SJSA1 (cell line): ENCODE measurements at places on chromosomes 7 and 10. TPM values are rescaled to one million over a fixed set of nuclear protein-coding genes. Genes with fewer than 3 reads are reported as not detected.
A peak's percentile ranks its signal among the peaks of the same experiment; 100 is the strongest.

GIMAP5 gene
- not detected in 2 replicates for total RNA-seq

LBX1 gene
- not detected in 2 replicates for total RNA-seq

GRID2IP gene
- total RNA-seq: not detected in 2 replicates

DNA sequence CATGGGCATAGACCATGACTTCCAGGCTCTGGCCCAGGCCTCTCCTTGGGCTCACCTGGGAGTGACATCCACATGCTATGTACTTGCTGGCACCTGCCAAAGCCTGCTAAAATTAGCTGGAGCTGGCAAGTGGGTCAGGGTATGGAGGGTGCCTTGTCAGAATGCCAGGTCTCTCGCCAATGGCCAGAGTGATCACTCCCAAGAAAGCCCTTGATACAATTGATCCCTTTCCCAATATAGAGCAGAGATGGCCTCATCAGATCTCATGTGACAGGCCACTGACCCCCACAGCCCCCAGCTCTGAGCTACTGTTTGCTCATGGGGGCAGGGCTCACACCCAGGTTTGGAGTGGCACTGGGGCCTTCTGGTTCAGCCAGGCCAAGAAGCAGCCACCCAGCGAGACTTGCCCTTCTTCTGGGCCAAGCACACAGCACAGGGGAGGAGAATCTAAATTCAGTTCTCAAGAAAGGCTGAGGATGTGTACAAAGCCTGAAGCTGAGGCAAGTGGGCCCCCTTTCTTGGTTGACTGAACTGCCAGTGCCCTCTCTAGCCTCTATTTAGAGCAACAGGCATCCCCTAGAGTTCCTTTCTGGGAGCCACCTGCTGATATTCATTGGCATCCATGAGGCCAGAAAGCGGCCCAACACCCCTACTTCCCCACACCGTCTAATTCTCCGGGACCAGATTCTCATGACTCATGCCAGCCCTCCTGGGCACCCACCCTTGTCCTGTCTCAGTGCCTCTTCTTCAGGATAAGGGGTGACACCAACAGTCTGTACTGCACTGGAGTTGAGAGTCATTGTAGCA, 18.9 kb upstream of the MYL7 start:
- no peak for DNase-seq

NFE2L3 gene
- 14.4 and 17.1 TPM in 2 replicates for total RNA-seq

TSPAN15 gene
- total RNA-seq: 6.3 and 7.8 TPM in 2 replicates

- DNase-seq: no peak
Observed at GRCh38 chr10:26755443-26755903, 58.0 kb downstream of the PDSS1 start.

DNA sequence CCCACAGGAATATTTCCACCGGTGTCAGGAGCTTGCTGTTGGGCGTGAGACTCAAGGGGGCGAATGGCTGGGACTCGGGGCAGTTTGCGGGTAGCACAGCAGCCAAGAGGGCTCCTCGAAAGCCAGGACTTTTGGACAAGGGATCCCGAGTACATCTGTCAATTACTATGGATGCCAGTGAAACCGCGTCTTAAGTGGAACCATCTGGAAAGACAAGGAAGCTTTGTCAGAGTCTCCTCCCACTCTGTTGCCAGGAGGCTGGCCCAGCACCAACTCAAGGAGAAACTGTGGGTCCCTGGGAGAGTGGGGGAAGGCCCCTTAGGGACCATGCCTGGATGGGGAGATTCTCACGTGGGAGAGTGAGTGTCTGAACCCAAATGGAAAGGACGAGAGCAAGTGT, 57.1 kb downstream of the C10orf143 start:
- no peak for DNase-seq

AKR1C4 gene
- total RNA-seq: not detected in 2 replicates

TRA2A gene
- 21.1 and 29.0 TPM in 2 replicates for total RNA-seq

DNA sequence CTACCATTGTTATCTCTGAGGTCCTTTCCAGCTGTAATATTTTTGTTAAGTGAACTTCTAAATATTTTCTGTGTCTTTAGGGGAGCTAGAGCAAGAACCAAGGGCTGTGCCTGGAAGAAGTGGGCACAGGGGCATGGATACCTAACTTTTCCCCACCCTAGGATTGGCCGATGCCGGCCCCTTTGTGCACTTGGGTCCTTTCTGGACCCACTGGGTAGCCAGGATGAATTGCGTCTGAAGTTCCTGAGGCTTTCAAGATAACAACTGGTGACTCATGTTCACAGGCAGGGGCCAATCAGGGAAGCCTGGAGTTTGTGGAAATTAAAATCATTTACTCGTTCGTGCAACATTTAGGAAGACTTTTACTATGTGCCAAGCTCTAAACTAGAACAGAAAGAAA, 758 bp downstream of the DPCD start:
- DNase-seq: no peak

DNA sequence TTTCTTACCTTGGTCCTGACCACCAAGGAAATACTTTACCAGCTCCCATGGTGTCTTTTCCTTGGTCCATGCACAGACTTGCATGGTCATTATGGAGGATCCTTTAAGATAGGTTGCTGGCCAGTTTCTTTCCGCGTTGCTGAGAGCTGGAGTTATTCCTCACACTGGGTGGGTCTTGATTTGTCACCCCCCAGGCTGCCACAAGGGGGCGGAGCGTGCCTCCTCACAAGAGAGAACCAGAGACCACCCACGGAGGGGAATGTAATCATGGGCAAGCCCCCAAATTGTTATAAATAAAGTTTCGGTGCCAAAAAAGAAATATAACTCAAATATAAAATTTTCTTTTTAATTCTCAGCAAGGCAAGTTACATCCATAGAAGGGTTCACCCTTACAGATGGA, 10.5 kb upstream of the TRIM24 start:
- DNase-seq: no peak

GRCh38 chr7:150811-151221, 41.6 kb upstream of the FAM20C start:
- DNase-seq: no peak

TFPI2 gene
- total RNA-seq: 13.8 and 17.4 TPM in 2 replicates

DNA sequence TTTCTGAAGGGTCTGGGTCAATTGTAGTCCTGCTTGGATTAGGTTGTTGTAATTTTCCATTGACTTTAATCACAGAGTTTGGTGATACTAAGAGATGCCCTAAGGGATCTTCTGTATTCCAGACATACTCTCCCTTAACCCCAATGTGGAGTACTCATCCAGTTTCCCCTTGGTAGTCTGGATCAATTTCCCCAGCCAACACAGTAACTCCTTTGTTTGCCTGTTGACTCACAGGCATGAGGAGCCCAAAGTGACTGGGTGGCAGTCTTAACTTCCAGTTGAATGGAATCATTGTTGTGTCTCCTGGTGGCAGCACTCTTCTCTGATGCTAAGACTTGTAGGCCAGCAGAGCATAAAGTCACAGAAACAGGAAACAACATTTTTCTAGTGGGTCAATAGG, 41.5 kb upstream of the PIK3CG start:
- DNase-seq: no peak

DNA sequence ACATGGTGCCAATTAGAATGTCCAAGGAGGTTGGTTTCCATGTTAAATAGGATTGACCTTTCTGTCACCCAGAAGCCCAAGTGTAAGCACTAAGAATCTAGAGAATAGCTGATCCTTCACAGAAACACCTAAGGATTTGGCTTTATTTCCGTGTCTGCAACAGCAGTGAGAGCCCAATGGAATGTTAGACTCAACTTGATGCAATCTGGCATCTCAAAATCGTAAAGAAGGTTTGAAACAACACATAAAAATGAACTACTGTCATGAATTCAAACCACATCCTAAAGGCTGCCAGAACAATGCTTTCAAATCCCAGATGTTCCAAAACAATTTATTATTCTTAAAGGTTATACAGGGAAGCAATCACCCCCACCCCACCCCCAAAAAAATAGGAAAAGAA, 18.6 kb downstream of the PPP1R3C start:
- DNase-seq: peak; percentile 71

GRCh38 chr7:102258749-102259107, 27.9 kb upstream of the SH2B2 start:
- DNase-seq: no peak

LRRC17 gene
- total RNA-seq: 8.3 and 10.9 TPM in 2 replicates

LRIT1 gene
- total RNA-seq: not detected in 2 replicates

TMEM229A gene
- total RNA-seq: not detected in 2 replicates

PLXNA4 gene
- total RNA-seq: not detected in 2 replicates

GRCh38 chr7:127221731-127222130, 31.0 kb downstream of the GRM8 start:
- no peak for DNase-seq

GRCh38 chr7:151551820-151552219, 32.1 kb upstream of the RHEB start:
- no peak for DNase-seq

DNA sequence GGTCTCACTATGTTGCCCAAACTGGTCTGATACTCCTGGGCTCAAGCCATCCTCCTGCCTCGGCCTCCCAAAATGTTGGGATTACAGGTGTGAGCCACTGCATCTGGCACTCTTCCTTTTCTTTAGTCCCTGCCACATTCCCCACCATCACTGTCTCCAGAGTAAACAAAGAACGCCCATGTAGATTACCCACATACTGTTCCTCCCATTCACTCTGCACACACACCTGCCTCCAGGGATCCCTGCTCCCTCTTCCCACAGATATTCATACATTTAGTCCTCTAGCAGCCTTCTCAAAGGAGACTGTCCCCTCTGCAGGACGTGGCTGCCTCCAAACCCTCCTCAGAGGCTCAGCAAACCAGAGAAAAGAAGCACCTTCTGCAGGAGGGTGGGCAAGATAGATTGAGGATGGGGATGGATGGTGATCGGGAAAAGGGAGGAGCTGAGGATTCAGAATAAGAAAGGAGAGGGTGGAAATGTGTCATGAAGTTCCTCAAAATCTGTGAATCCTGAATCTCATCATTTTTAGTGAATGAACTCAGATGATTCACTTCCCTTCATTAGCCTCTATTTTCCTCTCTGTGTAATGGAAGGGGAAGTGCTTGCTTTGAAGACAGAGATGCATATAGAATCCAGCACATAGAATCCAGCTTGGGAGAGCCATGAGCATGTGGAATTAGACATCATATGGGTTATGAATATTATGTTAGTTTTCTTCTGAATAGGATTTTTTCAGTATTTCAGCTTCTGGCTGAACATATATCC, 5.5 kb upstream of the PLAU start:
- no peak for DNase-seq

CCSER2 gene
- total RNA-seq: 32.3 and 45.0 TPM in 2 replicates

DNA sequence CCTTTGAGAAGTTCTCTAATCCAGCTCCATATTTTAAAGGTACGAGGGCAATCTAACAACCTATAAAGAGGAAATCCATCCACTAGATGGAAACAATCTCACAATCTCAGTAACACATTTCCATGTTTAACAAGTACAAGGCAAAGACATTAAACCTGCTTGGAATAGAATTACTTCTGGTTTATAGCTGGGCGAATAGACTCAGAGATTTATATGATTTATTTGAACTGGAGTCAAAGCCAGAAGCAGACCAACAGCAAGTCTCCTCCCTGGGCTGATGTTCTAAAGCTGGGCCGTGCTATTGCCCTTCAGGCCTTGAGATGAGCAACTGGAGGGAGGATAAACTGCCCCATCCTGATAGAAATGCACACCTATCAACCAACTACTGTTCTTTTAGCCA, 25.3 kb downstream of the SLC26A3 start:
- no peak for DNase-seq

- DNase-seq: no peak
Observed at GRCh38 chr7:2331707-2332106, 17.5 kb upstream of the SNX8 start.

- DNase-seq: no peak
Observed at GRCh38 chr7:51949726-51950644, 633.4 kb upstream of the COBL start.
